Fibroblast of lung (primary cell): ENCODE measurements at places on chromosomes 2 and 18. TPM values are rescaled to one million over a fixed set of nuclear protein-coding genes. Genes with fewer than 3 reads are reported as not detected.
A peak's percentile ranks its signal among the peaks of the same experiment; 100 is the strongest.

DNA sequence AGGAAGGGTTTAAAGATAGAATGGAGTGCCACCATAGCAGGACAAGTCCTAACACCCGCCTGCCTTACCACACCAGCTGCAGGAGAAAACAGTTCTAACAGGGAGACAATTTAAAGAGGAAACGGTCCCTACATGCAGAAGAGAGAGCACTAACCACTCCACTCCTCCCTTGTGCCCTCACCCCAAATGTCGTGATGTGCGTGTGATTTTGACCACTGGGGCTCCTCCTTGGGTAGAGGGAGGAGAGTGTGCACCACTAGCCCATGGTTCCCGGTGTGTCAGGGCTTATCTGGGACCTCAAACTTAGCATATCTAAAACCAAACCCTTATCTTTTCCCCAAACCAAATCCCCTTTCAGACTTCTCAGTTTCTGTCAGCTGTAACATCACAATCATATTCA is 105.5 kb upstream of the CCDC68 start:
- DNase-seq, result no peak

GKN2 gene
- not detected in 2 replicates for total RNA-seq

DNA sequence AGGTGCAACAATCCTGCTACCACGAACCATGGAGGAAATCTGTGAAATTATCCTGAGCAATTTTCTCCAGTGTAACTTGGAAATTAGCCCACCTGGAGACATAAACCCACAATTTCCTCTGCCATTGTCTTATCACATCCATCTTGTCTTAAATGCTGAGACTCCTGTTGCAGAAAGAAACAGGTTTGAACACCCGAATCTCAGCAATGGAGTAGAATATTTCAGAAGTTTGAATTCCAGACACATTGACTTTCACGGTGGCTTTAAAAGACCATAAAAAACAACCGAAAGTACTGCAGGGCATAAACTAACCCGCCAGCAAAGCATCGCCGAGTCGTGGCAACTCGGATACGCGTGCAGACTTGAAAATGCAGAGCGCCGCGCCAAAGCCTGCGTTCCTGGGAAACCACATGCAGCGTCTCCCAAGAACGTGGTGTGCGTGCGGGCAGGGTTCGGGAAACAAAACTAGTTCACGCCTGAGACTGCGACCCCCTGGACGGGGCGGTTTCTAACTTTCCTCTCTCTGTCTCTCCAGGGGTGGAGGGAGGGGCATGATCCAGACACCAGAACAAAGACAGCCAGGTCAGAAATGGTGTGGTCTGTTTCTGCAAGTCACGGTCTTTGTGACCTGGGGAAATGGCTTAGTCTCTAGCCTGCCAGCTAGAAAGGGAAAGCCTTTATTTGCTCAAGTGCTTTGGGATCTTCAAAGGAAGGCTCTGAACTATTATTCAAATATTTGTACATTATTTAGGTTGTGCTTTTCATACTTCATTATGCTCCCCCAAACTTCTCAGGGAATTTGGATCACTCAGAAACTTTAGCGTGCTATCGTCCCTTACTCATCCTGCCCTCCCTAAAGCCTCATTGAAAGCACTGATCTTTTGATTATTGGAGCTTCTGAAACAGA is 26.9 kb upstream of the KCTD1 start:
- DNase-seq, result peak; percentile 75

GRCh38 chr18:10387399-10387798 is 67.0 kb upstream of the APCDD1 start:
- no peak for DNase-seq

GREB1 gene
- 0.51 and 2.0 TPM in 2 replicates for total RNA-seq

DNA sequence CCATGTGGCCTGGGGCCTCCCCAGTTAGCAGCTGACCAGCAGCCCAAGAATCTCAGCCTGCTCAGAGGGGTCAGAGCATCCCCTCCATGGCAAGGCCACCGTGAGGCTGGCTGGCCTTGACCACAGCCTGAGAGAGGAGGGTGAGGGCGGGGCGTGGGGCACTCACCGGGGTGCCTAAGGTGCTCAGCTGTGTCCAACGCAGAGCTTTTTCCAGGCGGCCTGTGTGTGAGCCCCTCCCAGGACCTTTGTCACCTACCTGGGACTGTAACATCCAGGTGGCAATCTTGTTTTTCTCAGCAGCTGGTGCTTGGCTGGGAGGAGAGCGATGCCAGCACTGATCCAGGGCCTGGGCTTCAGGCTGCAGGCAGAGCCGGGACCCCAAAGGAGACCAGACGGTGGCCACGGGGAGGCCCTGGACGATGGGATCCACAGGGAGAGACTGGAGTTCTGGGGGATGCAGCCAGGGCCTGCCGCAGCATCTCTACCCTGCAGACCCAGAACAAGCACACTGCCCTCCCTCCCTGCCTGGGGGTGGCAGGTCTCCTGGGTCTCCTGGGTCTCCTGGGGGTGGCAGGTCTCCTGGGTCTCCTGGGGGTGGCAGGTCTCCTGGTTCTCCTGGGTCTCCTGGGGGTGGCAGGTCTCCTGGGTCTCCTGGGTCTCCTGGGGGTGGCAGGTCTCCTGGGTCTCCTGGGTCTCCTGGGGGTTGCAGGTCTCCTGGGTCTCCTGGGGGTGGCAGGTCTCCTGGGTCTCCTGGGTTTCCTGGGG is 12.3 kb downstream of the SNED1 start:
- no peak for DNase-seq

DNA sequence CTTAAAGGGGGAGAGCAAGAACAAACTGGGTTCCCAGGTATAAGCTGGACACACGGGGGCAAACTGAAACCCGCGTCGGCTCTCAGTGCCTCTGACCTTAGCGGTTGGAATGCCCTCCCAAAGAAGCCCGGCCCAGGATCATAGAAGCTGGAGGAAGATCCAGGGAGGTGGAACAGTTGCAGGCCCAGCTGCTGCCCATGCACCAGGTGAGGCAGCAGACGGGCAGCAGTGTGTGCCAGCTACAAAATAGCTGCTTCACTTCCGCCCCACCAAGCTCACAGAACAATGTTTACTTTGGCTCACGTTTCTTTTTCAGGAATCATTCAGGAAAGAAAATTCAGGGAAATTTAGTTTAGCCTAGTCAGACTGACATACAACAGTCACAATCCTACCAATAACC is 3.9 kb upstream of the ERMN start:
- DNase-seq, result no peak

- DNase-seq, result no peak
Observed at GRCh38 chr2:3489764-3490115, 29.6 kb downstream of the ADI1 start.

GRCh38 chr2:85053802-85054201 is 79.4 kb upstream of the TCF7L1 start:
- no peak for DNase-seq

GRCh38 chr2:187435756-187436155 is 12.3 kb downstream of the CALCRL start:
- DNase-seq, result no peak

DNA sequence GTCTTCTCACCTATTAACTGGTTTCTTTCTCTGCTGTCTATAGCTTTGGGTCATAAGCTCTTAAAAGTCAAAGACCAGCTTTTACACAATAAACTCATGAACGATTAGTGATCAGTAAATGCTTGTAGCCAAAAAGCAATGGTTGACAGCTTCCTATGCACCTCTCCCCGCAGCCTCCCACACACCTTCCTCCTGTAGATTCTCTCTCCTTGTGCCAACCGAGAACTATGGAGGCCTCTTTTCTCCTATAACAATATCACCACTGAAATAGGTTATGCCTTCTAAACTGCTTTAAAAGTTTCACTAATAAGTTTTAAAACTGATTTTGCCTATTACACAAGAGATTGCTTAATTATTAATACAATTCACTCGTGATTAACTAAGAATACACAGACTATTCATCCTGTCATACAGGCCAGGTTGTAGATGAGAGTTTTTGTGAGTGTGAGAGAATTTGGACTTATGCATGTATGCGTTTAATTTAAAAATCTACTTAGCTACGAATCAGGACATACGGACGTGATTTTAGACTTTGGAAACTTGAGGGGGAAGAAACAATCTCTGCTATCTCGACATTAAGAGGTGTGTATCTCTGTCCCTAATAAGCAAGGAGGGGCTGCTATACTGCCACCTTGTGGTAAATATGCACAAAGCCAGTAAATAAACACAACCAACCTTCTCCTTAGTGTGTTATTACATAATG is 229.1 kb upstream of the RBBP8 start:
- peak; percentile 58 for DNase-seq

PDCL3 gene
- 11.4 and 13.4 TPM in 2 replicates for total RNA-seq

DNA sequence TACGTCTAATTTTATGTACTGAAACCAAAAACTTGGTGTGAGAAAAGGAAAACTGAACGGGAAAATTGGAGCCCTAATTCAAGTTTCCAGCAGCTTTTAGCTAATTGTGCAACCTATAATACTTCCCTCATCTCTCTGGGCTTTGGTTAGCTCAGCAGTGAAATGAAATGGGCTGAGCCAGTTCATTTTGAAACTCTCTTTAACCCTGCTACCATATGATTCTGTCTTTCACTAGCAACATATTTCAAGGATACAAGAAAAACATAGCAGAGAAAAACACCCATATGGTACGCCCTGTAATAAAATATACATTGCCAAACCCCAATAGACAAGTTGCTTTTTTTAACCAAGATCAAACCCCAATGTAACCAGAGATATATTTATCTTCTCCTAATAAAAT is 799 bp downstream of the SYT4 start:
- DNase-seq, result no peak

GRCh38 chr2:33241581-33241980 is 234.9 kb upstream of the RASGRP3 start:
- DNase-seq, result no peak

GRCh38 chr2:217793566-217794132 is 209.1 kb downstream of the TNS1 start:
- DNase-seq, result no peak

DNA sequence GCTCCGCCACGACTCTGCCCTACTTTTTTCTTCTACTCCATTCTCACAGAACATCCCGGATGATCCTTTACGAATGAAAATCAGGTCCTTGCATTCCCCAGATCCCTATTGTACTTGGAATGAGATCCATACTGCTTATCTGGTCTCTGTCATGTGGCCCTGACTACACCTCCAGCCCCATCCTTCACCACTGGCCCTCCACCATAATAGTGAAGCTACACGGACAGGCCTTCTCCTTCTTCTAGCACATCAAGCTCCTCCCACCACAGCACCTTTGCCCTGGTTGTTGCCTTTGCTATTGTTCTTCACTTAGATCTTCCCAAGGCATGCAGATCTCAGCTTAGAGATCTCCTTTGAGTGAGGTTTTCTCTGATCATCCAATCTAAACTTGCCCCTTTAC is 20.1 kb upstream of the RMDN2 start:
- DNase-seq, result no peak

GRCh38 chr18:59509481-59510442 is 150.7 kb upstream of the LMAN1 start:
- peak; percentile 74 for DNase-seq

CPLX4 gene
- not detected in 2 replicates for total RNA-seq

DNA sequence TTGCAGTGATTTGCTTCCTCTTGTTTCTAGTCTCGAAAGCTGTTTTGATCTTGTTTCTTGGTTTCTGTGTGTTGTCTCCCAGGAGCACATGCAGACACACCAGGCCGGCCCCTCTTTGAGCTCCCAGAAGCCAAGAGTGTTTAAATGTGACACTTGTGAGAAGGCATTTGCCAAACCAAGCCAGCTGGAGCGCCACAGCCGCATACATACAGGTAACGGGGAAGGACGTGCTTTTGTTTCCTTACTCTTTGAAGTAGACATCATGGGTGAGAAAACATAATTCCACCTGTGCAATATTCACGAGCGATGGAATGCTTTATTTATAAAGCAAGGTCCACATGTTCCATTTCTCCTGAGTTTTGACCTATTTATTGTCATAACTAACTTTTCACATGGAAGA is 137.2 kb downstream of the ZNF236 start:
- no peak for DNase-seq
